ENCODE measurements at places on chromosomes 7 and 10.

DNA sequence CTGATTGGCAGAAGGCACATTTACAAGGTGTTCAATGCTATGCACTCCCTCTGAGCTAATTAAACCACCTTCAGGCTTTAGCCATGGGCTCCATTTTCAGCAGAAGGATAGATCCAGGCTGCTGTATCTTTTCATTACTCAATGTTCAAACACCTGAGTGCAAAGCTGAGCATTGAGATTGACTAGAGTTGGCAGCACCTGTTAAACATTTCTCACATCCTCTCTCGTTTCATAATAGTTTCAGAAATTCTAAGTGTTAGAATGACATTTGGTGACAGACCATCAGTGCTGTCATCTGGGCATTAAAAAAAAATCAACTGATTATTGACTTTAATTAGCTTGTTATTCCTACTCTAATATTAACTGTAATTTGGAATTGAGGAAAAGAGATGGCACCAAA lies 187.1 kb upstream of the SEMA3E start:
- DNase-seq: no peak

DNA sequence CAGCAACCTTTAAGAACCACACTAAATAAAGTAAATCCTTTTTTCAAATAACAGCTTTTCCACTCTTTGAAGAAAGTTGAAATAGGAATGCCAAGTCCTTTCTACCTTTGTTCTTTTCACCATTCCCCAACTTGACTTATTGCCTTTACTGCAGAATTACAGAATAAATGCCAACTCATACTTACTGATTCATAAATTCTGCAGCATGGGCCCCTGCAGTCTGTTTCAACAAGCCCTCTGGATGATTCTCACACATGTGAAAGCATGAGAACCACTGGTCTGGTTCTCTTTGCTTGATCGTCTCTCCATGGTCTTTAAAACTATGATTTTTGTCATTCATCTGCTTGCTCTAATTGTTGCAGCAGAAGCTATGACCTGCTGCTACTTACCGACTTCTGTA lies 56.1 kb downstream of the HACD1 start:
- DNase-seq: no peak

- DNase-seq: no peak
Observed at GRCh38 chr7:136877990-136878389, 9.5 kb downstream of the CHRM2 start.

- DNase-seq: no peak
Observed at GRCh38 chr7:79909176-79909575, 225.5 kb upstream of the GNAI1 start.

- DNase-seq: no peak
Observed at GRCh38 chr7:132291481-132291880, 284.8 kb downstream of the PLXNA4 start.

GRCh38 chr10:74705358-74705980 lies 120.9 kb upstream of the KAT6B start:
- DNase-seq: no peak

DNA sequence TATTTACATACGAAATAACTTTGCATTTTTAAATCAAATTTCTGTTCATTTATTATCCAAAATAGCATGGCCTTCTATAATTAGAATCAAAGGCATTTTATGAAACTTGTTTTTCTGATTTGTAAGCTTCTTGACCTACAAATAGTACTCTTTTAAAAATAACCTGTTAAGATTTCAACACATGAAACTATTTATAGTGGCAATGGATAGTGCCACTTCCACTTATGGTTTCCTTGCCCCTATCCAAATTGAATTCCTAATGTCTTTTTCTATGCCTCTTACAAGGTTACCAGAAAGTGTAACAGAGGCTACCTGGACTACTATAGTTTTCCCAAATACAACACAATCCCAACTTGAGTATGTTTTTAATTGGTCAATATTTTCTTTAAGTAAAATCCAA lies 263.5 kb downstream of the SEMA3D start:
- DNase-seq: no peak

DNA sequence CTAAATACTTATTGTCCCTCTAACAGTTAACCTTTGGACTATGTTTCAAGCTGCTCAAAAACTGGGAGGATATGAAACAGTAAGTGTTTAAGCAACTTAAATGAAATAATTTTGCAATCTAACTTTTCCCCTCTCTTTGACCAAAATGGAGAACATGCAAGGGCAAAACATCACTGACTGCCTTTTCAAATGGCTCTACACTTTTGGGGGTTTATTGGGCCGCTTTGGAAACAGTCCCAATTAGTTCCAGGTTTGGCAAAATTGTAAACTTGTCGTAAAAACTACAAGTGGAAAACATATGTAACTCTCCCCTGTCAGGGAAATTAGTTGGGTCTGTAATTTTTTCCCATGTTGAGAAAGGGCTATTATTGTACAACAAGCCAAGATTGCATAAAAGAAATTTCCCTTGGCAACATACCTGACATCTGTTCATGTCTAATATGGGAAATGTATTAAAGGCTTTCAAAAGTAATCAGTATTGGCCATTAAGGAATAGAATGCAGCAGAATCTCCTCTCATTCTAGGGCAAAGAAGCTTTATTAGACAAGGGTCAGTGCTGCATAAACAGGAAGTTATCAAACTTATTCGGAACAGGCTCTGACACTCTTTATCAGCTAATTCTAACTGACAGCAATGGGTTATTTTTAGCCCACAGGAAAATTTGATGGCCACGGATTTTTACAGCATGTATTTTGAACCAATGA lies 157.9 kb downstream of the ARID5B start:
- DNase-seq: no peak

- no peak for DNase-seq
Observed at GRCh38 chr7:139115104-139115503, 5.6 kb upstream of the ZC3HAV1 start.

GRCh38 chr10:107433605-107434004 lies 269.1 kb upstream of the SORCS1 start:
- no peak for DNase-seq

DNA sequence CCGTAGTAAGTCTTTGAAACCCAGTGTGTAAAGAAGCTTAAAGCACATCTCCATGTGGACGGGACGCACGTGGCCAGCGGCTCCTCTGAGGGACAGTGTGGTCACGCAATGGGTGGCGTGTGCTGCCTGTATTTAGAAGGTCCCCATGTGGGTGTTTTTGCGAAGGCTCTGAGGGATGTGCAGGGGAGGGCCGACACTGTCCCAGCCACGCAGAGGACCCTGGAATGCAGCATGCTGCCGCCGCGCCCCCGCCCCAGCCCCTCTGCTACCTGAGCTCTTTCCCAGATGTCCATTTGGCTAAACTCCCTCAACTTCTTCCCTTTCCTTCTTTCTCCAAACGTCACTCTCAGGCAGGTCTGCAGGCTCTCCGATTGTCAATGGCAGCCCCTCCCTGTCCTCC lies 8.8 kb downstream of the PFKP start:
- no peak for DNase-seq

GRCh38 chr7:1639071-1639470 lies 31.0 kb upstream of the ELFN1 start:
- no peak for DNase-seq

- no peak for DNase-seq
Observed at GRCh38 chr7:18958627-18959026, 158.8 kb downstream of the TWIST1 start.

GRCh38 chr7:55970978-55971377 lies 6.6 kb downstream of the NIPSNAP2 start:
- no peak for DNase-seq

DNA sequence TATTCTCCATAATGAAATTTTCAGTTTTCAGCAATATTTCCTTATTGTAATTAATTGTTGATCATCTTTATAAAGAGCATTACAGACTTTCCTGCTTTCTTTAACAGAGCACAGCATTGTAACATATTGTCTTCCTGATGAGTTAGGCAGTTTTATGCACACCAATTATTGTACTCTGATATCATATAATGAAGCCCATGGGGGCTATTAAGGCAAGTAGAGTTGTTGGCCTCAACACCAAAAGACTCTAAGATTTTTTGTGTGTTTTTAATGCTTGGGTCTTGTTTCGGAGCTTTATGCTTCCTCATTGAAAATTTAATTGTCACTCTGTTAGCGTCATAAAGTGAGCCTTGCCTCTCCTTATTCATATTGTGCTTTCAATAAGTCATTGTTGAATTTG lies 49.2 kb upstream of the ARID5B start:
- no peak for DNase-seq

- DNase-seq: no peak
Observed at GRCh38 chr7:14825912-14826311, 76.6 kb downstream of the DGKB start.

DNA sequence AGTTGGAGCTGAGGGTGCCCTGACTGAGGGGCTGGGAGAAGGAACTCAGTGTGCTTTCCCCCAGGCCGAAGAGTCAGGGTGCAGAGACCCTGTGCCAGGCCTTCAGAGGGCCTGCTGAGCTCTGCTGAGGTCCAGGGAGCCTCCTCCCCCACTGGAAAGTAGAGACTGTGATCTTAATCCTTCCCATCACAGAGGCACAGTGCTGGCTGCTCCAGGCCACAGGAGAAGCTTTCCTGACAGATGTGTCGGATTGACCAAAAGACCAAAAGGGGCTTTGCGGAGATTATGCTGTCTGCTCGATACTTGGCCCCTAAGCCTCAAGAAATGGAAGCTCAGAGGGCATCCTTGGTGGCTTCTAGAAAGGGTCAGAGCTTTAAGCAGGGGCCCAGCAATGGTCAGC lies 32.9 kb upstream of the BTRC start:
- no peak for DNase-seq

DNA sequence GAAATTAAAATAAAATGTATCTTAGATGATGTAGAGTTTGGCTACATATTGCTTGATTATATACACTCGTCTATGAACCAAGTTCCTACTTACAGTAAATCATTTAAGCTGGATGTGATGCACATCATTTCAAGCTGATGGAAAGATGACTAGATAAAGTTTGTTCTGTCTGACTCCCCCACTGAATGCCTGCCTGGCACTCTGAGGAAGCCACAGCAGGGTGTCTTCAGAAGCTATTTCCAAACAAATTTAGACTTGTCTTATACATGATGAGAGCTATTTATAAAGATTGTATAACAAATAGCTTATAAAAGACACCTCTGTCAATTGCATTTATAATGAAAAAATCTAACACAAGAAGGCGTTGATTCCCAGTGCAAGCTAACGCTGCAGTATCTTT lies 741.4 kb downstream of the MAGI2 start:
- no peak for DNase-seq

GRCh38 chr10:96491303-96491702 lies 22.4 kb downstream of the TLL2 start:
- no peak for DNase-seq

DNA sequence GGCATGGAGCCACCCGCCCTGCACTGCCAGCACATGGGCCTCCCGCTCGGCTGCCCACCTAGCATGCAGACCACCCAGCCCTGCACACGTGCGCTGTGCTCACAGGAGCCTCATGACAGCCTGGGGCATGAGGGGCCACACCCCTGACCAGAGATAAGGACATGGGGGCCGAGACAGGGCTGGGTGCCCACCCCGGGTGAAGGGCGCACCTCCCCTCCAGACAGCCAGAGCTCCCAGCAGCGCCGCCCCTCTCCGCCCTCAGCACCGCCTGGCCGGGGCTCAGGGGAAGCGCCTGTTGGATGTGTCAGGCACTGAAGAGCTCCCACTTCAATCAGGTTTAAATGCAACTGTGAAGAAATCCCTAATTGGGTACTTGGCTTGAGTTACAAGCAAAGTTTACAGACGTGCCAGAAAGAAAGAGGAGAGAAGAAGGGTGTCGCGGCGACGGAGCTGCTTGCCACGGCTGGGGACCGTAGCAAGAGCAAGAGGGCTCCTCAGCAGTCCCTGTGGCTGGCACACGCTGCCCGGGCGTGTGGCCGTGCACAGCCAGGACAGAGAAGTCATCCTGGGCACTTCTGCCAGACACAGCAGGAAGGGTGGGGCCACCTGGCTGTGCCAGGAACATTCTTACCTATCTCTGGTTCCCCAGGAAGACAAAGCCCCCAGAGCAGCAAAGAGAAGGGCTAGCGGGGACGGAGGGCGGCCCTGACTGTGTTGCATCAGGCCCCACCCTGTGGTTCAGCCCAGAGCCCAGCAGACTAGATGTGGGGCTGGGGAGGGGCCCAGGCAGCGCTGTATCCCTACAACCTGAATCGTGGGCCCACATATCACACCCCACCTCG lies 247.4 kb downstream of the ELFN1 start:
- no peak for DNase-seq

GRCh38 chr7:945556-946255 lies 8.8 kb downstream of the ADAP1 start:
- no peak for DNase-seq

GRCh38 chr10:29807163-29807806 lies 172.5 kb upstream of the SVIL start:
- DNase-seq: no peak

GRCh38 chr7:124550036-124550435 lies 215.6 kb downstream of the GPR37 start:
- no peak for DNase-seq

DNA sequence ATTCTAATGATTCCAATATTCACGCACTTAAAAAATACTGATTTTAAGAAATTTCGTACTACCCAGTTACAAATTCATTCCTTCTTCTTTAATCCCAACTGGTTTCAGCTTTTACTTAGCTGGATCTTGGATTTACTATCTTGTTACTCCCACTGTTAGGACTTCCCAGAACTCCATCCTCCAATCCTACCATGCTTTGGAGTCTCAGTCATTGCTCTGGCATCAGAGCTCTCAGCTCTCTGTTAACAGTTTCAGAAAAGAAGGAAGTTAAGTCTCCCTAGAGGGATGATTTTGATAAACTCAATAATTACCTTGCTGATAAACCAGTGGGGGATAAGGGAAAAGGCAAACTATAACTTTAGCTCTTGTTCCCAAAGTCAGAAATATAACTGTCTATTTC lies 9.5 kb downstream of the PPA1 start:
- DNase-seq: no peak

DNA sequence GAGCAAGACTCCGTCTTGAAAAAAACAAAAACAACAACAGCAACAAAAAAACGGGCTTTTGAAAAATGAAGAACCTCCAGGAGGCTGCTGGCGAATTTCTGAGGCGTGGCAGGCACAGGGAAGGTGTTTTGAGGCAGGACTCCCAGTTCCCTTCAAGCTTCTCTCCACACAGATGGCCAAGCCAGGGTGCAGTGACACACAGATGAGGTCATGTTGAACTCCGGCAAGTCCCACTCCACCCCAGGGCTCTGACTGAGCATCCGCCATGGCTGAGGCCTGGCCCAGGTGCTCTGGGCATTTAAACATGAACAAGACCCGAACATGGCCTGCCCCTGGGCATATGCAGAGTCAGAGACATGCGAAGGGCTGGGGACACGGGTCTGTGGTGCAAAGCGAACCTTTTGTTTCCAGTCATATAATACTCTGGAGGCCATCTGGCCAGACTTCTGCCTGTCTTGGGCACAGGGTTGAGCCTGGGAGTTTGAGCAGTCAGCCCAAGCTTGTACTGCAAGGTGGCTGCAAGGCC lies 514.6 kb upstream of the FOXK1 start:
- DNase-seq: no peak

- DNase-seq: no peak
Observed at GRCh38 chr10:33952692-33953360, 618.4 kb upstream of the NRP1 start.
